ENCODE measurements at places on chromosomes 2 and 18.

GRCh38 chr2:217735899-217736298 is 266.9 kb downstream of the TNS1 start:
- DNase-seq = no peak

GRCh38 chr2:15517793-15518192 is 43.3 kb downstream of the NBAS start:
- no peak for DNase-seq

DNA sequence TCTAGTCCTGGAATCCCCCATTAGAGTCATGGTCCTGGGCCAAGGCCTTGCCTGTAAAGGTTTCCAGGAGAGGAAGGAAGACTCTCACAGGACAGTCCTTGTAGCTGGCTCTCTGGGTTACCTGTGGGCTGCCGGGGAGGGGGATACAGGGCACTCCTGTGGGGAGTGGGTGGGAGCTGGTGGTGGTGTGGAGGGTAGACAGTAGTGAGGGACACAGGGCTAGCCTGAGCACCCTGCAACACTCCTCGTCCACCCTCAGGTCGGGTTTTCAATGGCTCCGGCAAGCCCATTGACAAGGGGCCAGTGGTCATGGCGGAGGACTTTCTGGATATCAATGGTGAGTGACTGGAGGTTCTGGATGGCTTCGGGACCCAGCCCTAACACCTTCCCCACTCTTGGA is 19.7 kb upstream of the ANKRD53 start:
- no peak for DNase-seq

GRCh38 chr18:24426073-24426397 is 435 bp upstream of the IMPACT start:
- no peak for DNase-seq

DNA sequence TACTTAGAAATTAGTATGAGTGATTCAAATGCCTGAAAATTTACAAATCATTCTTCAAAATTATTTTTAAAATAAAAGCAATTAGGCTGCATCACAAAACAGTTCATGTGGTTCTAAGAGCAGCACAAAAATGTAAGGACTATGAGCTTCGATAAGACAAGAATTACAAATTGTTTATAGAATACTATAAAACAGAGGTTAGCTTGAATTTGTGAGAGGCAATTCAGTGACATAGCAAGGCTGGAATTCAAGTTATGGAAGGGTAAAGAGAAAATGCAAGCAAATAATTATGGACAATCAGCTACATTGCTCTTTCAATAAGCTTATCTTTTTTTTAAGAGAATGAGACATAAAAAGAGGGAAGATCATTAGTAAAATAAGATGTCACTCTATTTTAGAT is 7.1 kb upstream of the XIRP2 start:
- DNase-seq = no peak

GRCh38 chr18:79356435-79356834 is 39.3 kb upstream of the NFATC1 start:
- DNase-seq = no peak

- DNase-seq = no peak
These were observed 10.6 kb downstream of the COL5A2 start for GRCh38 chr2:189168856-189169499.

DNA sequence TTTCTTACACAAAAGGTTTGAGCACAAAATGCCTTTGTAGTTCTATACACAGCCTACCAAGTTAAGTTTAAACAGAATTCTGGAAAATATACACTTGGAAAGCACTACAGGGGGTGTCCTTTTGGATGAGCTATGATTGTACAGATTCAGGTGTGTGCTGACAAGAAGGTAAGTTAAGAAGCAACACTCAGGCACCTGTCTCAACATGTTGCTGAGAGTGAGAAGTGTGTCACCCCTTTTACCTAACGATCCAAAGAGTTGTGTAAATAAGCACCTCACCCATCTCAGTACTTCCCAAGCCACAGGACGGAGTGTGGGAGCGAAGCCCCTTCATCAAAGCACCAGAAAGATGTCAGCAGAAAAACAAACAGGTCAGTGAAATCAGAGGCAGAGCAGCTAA is 109.5 kb upstream of the DAPL1 start:
- no peak for DNase-seq
